ENCODE measurements at places on chromosomes 2 and 18.

DNA sequence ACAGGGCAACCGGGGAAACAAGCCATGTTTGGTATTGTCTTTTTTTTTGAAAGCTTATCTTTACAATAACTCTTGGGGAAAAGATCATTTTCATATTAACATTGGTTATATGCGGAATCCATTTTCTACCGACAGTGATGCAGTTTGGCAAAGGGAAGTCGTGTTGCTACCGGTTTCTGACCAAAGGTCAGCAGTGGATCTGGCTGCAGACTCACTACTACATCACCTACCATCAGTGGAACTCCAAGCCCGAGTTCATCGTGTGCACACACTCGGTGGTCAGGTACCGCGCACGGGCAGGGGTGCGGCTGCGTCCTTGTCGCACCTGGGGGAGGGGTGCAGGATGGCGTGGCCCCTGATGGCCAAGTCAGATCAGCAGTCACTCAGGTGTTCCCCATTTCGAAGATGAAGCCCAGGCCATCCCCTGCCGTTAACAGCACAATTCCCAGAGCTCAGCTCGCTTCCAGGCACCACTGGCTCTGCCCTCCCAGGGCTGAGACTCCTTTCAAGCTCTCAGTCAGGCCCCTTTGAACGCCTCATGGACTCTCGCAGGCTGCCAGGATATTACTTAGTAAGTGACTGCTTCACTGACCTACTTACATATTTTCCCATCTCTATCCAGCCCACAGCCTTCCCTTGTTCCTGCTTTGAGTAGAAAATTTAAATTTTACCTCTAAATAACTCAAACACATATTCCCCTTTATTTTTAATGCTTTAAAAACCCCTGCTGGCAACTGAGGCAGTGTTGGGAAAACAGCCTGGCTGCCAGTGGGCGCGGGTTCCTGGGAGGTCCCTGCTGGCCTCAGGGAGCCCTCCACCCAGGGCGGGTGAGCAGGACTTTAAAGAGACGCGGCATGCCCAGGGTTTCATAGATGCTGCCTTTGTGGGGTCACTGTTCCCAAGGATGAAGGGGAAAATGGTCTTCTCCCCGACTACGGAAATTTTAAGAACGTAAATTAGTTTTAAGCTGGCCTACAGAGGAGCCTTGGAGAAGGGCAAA is 33.6 kb upstream of the RPL31 start:
- no peak for DNase-seq

DNA sequence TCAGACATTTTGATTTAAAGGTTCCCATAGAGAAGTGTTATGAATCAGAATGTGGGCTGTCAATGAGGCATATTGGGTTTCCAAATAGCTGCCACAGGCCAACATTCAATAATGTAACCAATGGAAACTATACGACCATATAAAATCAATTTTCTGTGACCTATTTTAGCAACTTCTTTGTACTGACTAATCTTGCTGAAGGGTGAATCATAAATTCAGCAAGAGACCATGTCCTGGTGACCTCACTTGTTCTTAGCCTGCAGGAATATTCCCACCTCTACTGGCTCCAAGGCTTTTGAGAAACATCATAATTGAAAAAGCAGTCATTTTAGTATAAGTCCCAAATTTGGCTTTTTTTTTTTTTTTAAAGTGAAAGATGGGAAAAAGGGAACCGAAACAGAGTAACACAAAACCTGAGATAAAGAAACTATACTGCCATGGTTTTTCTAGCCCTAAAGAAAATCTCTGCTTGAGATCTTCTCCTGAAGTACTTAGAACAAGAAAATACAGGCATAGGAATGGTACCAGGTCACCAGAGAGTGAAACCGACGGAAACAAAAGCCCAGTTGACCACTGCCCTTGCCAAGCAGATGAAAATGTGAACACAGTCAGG is 32.1 kb downstream of the PLEKHM3 start:
- DNase-seq = no peak

- no peak for DNase-seq
These were observed 44.2 kb upstream of the CDH7 start for GRCh38 chr18:65706646-65707045.

- DNase-seq = no peak
These were observed 50.0 kb downstream of the FMNL2 start for GRCh38 chr2:152384992-152385391.

DNA sequence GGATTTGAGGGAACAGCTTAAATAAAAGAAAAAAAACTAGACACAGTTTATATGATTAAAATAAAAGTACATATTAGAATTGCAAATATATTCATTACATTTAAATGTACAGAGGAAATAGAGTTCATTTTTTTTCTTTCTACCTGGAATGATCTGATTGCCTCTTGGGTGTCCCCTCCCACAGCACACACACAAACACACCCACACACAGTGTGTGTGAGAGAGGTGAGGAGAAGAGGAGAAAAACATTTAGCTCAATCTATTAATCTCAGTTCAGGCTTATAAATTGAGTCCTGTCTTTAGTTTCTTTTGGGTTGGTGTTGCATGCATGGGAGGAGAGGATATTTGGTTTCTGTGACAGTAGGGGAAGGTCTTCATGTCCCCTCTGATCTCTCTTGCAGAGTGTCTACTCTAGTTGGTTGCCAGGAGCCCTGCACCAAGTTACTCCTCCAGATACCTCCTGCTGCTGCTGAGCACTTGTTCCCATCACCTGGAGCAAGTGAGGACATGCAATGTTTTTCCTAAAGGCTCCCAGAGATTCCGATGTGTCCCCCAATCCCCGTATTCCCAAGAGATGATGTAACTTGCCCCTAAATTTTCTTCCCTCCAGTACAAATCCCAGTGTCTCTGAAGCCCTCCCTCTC is 50.8 kb upstream of the REG3A start:
- no peak for DNase-seq

- peak; percentile 76 for DNase-seq
These were observed 34.1 kb upstream of the GNAL start for GRCh38 chr18:11654736-11655605.

DNA sequence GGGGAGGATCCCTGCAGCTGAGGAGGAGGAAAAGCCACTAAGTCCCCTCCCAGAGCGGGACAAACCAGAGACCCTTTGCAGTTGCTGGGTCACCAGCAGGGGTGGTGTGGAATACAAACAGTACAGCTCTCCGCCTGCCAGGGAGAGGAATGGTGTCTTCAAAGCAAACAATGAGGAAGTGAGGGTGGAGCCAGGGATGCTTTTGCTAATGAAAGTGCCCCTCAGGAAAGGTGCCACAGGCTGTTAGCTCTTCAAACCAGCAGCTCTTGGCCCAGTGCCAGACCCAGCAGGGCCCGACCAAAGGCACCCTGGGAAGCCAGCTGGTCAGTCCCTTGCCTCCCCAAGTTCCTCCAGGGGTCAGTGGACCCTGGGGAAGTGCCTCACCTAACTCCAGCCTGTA is 102.8 kb downstream of the HIBCH start:
- no peak for DNase-seq

Measured in GM13977 (cell line).